ENCODE measurements at places on chromosomes 16 and 17.

- DNase-seq, result no peak
Observed at GRCh38 chr17:38719943-38720641, 10.0 kb upstream of the CISD3 start.

DNA sequence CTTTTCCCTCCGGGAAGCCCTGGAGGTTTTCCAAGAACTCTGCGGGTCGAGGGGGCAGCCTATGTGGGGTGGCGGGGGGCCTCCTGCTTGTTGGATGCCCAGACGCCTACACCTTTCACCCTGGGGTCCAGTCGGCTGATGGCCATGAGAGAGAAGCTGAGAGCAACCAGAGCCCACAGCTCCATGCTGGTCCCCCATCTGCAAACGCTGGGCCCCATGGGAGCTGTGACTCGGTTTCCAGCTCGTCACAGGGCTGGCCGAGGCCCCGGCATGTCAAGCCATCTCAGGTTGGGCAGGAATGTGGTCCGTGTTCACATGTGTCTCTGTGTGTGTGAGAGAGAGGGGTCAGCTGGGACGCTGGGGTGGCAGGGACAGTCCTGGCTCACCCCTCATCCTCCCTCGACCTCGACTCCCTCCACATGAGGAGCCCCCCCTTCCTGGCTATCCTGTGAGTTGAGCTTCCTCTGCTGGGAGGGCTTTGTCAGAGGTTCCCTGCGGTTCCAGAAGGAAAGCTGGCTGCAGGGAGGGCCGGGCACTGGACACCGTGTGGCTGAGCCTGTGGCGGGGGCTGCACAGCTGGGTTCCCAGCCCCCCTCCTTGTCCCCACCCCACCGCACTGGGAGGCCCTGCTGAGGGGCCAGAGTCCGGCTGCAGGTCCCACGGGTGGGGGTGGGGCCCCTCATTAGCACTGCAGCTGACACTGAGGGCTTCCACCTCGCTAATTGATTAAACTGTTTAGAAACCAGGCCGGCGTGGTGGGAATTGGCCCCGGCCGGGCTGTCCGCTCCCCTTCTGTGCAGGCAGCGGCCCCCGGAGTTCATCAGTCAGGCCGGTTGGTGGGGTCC, 19.1 kb downstream of the METRNL start:
- no peak for DNase-seq

DNA sequence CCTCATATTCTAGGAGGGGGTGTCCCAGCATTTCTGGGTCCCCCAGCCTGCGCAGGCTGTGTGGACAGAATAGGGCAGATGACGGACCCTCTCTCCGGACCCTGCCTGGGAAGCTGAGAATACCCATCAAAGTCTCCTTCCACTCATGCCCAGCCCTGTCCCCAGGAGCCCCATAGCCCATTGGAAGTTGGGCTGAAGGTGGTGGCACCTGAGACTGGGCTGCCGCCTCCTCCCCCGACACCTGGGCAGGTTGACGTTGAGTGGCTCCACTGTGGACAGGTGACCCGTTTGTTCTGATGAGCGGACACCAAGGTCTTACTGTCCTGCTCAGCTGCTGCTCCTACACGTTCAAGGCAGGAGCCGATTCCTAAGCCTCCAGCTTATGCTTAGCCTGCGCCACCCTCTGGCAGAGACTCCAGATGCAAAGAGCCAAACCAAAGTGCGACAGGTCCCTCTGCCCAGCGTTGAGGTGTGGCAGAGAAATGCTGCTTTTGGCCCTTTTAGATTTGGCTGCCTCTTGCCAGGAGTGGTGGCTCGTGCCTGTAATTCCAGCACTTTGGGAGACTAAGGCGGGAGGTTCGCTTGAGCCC, 11.6 kb downstream of the STH start:
- DNase-seq, result no peak

GRCh38 chr17:2070241-2071023, 15.5 kb downstream of the HIC1 start:
- no peak for DNase-seq

- DNase-seq, result no peak
Observed at GRCh38 chr16:55144651-55145050, 179.4 kb upstream of the IRX6 start.

- no peak for DNase-seq
Observed at GRCh38 chr17:8345951-8346665, 6.5 kb downstream of the ODF4 start.

DNA sequence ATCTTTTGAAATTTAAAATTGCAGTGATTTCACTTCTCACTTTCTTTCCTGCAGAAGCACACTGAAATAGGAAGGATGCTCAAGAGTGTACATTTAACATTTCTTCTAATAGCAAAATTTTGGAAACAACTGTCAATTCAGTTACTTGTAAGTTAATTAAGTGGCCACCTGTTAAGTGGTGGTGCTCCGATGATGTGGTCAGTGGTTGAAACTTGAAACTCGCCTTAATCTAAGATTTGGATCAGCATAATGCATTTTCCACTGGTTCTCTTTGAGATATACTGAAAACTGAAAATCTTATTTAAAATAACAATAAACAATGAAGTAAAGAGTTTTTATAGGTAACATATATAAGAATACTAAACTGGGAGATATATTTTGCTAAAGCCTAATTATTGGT, 7.0 kb upstream of the MYH8 start:
- no peak for DNase-seq

DNA sequence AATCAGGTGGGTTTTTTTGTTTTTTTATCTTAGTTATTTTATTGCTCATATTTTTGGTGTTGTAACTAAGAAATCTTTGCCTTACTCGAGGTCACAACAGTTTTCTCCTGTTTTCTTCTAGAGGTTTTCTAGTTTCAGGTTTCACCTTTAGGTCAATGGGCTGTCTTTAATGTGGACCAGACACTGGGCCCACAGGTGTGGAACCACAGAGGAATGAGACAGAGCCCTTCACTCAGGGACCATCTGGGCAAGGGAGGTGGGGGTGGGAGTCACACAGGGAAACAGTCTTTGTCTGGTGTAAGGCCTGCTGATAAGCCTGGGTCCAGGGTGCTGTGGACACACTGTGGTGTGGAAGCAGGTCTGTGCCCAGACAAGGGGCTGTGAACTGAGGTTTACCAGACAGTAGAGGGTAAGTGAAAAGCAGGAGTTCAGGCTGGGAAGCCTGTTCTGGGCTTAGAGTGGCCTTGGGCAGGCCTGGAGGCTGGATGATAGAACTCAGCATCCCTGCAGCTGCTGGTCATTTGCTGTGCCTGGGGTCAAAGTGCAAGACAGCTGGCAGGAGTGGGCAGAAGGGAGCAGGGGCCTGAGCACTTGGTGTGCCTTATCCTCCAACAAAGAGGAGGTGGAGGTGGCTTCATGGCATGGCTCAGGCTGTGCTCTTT, 75.6 kb downstream of the SPECC1 start:
- no peak for DNase-seq

- DNase-seq, result no peak
Observed at GRCh38 chr17:67151717-67152116, 93.3 kb downstream of the HELZ start.

- DNase-seq, result no peak
Observed at GRCh38 chr16:52035436-52035835, 511.5 kb downstream of the TOX3 start.

GRCh38 chr16:73371584-73372319, 323.8 kb upstream of the ZFHX3 start:
- DNase-seq, result no peak

- no peak for DNase-seq
Observed at GRCh38 chr17:48578616-48579470, 693 bp upstream of the HOXB4 start.

DNA sequence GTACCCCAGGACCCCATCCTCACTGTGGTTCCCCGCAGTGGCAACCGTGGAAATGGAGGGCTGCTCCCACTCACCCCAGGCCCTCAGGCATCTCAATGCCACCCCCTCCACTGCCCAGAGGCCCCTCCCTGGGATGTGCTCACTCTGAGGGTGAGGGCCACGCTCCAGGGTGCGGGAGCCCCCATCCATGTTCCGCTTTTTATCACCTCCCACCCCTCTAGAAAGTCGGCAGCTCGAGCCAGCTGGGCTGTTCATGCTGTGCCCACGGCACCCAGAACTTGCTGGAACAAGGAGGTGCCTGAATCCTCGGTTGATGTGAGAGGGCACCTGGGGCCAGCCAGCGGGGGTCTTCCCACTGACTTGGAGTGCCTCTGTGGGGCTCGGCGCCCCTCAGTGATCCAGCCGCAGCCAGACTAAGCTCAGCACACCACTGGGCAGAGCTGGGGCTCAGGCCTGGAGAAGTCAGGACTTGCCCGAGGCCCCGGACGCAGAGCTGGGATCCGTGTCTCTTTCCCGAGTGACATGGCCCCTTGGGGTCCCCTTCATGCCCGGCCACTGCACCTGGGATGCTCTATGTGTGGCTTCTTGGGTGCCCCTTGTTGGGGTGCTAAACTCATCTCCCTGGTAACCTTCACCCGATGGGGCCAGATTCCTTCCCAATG, 143.1 kb upstream of the GSE1 start:
- DNase-seq, result no peak

DNA sequence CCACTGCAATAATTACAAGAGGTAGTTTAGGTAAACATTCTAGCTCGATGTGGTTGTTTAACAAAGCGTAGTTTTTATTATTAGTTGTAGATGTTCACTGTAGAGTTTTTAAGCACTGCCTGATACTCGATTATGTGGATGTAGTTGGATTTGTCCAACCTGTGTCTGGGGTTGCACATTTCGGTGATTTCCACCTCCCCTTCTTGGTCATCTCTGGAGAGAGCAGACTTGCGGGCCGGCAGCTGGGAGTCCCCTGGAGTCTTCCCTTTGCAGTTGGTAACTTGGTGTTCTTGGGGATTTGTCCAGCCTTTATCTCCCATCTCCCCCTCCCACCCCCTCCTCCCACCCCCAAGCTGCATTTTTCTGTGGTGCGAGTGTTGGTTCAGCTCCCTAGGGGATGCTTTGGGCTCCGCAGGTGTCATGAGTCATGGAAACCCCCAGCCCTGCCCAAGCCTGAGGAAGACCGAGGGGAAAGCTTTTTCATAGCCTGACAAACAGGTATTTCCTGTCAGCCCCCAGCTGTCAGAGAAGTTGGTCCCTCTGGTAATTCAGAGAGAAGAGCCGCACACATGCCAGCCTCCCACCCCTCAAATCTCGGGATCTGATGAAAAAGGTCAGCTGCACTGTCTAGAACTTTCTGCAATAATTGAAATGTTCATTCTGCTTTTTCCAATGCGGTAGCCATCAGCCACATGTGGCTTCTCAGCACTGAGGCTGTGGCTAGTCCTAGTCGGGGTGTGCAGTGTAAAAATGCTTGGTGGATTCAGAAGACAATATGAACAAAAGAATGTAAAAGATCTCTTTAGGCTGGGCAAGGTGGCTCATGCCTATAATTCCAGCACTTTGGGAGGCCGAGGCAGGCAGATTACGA, 50.3 kb downstream of the KSR1 start:
- no peak for DNase-seq

GRCh38 chr16:65044873-65045272, 77.0 kb downstream of the CDH11 start:
- DNase-seq, result no peak

DNA sequence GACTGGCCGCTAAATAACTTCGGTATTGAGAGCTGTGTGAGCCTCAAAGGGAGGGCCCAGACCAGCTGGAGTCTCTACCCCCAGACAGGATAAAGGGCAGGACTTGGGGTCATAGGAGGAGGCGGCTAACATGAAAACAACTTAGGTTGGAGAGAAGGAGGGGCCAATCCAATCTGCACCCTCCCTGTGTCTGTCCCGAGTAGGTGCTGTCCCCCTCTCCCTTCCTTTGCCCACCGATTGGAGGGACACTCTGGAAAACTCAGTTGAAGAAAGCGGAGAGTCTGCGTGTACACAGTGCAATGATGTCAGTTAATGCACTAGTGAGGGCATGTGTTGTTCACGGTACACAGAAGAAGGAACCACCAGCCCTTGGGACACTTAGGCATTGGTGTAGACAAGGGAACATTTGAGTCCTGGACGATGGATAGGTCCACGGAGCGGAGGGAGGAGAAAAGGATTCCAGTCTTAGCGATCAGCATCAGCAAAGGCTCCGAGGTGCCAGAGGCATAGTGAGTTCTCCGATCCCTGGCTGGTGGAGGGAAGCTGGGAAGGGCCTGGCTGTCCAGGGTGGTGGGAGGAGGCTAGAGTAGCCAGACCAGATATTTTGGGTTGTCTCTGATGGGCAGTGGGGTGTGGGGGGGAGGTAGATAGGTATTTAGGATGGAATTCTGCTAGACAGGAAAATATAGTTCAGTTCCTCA, 761 bp downstream of the NOL3 start:
- DNase-seq, result no peak

DNA sequence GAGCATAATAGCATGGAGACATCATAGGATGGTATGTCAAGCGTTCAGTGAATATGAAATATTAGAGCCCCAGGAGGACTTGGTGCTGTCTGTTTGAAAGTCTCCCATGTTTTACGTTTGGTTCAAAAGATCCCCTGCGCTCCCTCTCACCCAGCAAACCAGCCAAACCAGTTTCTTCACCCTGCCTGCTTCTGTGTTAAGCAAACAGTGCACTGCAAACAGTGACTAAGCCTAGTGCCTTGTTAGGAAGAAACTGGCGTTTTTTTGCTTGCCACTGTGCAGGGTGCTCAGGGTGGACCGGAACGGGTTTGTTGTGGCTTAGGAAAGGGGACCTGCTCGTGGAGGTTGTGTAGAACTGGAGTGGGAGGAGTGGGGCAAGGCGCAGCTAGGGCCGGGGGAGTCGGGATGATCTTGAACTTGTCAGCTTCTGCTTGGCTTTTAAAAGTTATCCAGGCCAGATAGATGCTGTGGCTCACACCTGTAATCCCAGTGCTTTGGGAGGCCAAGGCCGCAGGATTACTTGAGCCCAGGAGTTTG, 7.7 kb downstream of the CDH1 start:
- no peak for DNase-seq

DNA sequence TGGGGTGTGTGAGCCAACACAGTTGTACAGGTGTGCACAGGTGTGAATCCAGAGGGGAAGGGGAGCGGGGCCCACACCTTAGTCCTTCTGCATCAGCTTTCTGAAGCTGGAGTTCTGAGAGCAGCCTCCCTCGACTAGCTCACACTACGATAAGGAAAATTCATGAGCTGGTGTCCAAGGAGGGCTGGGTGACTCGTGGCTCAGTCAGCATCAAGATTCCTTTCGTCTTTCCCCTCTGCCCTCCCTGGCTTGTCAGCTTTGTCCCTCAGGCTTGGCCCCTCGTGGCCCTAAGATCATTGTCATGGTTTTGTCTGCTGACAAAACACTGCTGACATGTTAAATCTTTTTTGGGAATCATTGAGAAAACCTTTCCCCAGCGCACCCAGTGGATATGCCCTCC, 47.5 kb downstream of the OR1D5 start:
- DNase-seq, result no peak

DNA sequence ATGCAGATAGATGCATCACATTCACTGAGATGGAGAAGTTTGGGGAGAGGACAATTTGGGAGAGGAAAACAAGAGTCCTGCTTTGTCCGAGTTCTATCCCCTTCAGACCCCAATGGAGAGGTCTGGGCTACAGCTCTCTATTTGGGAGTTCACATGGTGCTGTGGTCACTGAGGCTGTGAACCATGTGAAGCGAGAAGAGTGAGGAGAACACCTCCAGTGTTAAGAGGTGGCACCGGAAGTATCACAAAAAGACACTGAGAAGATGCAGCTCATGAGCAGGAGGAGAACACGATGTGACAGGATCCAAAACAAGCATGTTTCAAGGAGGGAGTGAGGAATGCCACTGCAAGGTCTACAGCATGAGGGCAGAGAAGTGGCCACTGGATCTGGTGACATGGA, 39.7 kb downstream of the PIK3R5 start:
- DNase-seq, result no peak

- DNase-seq, result no peak
Observed at GRCh38 chr16:3734758-3735221, 17.5 kb upstream of the TRAP1 start.

GRCh38 chr17:8079291-8080207, 8.0 kb downstream of the ALOX12B start:
- no peak for DNase-seq

GRCh38 chr16:70804153-70804733, 3.3 kb upstream of the VAC14 start:
- DNase-seq, result no peak

GRCh38 chr16:1907226-1907860, 10.9 kb downstream of the HS3ST6 start:
- no peak for DNase-seq

Measured in cerebellar nuclear complex (tissue), 1 donor.